Fibroblast of lung (primary cell): ENCODE measurements at places on chromosomes 11 and 22.

- no peak for DNase-seq
Observed at GRCh38 chr22:27829620-27830019, 28.1 kb upstream of the MN1 start.

- DNase-seq, result no peak
Observed at GRCh38 chr11:133984828-133985227, 28.1 kb upstream of the IGSF9B start.

DNA sequence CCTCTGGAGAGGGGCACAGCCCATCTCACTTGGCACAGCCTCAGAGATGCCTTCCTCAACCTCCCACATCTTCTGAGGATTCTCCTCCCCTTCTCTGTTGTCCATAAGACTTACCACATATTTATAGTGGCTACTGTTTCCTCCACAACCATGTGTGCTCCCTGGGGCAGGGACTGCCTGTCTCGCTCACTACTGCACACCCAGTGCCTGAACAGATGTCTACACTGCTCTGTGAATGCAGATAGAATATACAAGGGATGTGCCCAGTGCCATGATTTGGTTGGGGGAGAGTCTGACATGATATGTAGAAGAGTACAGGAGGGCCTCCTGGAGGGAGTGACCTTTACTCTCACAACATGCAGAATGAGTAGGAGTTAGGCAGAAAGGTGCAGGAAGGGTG is 67.3 kb upstream of the ANO1 start:
- no peak for DNase-seq

DNA sequence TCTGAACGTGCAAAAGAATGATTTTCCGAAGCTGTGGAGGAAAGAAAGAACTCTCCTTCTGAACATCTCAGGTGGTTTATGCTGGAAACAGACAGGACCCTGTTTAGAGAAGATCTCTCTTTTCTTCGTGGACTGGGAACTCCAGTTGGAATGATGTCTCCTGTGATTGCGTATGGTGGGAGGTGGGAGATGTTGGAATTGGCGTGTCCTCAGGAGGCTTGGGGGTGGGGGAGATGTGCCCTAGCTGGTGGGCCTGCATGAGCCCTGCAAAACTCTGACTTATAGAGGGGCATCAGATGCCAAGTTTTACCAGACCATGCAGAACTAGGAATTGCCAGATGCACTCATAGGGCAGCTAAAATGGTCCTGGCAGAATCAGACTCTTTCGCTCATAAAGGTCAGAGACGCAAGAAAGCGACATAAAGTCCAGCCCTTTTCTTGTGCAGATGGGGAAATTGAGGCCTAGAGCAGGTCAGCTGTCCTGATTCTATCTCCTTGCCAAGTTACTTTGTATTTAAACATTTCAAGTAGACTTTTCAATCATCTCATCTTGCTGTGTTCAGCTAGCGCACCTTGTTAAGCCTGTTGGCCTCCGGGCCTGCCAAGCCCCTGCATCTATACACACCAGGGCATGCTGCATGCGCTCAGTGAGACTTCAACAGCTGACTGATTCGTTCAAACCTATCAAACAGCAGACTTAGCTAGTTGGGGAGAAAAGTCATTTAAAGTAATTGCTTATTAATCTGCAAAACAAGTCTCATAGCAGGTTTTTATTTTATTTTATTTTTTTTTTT is 34.2 kb upstream of the EHF start:
- DNase-seq, result no peak

GRCh38 chr11:20203831-20204230 is 43.6 kb upstream of the DBX1 start:
- no peak for DNase-seq

DNA sequence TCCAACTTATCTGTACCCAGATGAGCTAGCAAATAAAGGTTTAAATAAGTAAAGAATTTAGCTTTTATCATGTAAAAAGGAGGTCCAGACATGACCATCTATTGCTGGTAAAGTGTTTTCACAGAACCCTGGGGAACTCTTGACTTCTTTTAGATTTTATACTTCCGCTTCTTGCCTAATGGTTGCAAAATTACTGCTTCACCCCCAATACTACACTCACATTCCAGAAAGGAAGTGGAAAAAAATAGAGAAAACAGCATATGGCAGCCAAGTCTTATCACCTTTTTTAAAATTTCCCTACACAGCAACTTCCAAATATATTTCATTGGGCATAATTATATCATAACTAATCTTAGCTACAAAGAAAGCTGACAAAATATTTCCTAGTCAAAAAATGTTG is 12.1 kb downstream of the BBOX1 start:
- no peak for DNase-seq

- peak; percentile 21 for DNase-seq
Observed at GRCh38 chr11:135075740-135076139, 663.7 kb upstream of the B3GAT1 start.

DNA sequence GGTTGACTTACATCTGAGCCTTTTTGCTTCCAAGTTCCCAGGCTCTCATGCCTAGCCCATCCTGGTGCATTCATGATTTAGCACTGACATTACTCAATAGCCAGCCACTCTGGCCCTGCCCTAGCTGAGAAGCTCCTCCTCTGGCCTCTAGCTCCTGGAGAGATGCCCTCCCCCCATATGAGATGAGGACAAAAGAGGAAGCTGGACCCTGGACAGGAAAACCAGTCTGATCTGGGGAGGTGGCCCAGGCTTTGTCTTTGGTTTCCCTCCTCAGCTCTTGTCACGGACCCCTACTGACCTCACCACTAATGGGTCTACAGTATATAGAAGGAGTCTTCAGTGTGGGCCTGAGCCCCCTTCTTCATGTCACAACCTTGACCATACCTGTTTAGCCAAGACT is 3.0 kb downstream of the RHOG start:
- no peak for DNase-seq

GRCh38 chr11:68406324-68407313 is 53.9 kb upstream of the PPP6R3 start:
- DNase-seq, result no peak

DNA sequence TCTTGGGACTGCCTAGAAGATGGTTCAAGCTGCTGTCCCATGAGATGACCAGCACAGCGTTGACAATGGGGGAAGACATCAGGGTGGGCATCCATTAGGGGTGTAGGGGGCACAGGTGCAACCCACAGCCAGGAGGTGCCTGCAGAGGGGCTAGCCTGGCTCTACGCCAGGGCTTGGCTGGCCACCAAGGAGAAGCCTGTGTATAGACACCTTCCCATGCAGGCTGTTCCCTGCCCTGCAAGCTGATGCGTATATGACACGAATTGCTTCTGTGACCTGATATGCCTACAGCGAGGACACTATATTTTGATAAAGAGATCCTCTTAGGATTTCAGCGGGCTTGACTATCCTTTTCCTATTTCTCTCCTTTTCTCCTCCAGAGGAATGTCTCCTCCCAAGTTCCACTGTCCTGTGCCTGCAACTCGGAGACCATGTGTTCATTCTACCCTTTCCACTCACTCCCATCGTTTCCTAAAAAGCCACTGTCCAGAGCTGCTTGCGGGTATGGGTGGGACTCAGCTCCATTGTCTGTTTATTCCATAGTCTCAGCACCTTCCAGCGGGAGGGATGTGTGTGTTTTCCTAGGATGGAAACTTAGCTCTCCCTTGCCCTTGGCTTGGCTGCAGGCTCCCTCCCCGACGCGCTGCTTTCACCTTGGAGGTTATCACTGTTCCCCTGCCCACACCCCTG is 56.1 kb downstream of the ST14 start:
- no peak for DNase-seq

- DNase-seq, result no peak
Observed at GRCh38 chr11:125979511-125979910, 33.7 kb downstream of the VSIG10L2 start.

- no peak for DNase-seq
Observed at GRCh38 chr11:94588366-94588942, 21.3 kb downstream of the PIWIL4 start.

- DNase-seq, result no peak
Observed at GRCh38 chr22:43188829-43189545, 2.1 kb upstream of the TTLL12 start.

- DNase-seq, result peak; percentile 7
Observed at GRCh38 chr11:108616549-108616948, 23.0 kb upstream of the EXPH5 start.

GRCh38 chr11:126645186-126645585 is 289.7 kb downstream of the ST3GAL4 start:
- peak; percentile 81 for DNase-seq
